ENCODE measurements at places on chromosomes 1 and 21. TPM values are rescaled to one million over a fixed set of nuclear protein-coding genes. Genes with fewer than 3 reads are reported as not detected.

Gene HAPLN2
- total RNA-seq = not detected

DNA sequence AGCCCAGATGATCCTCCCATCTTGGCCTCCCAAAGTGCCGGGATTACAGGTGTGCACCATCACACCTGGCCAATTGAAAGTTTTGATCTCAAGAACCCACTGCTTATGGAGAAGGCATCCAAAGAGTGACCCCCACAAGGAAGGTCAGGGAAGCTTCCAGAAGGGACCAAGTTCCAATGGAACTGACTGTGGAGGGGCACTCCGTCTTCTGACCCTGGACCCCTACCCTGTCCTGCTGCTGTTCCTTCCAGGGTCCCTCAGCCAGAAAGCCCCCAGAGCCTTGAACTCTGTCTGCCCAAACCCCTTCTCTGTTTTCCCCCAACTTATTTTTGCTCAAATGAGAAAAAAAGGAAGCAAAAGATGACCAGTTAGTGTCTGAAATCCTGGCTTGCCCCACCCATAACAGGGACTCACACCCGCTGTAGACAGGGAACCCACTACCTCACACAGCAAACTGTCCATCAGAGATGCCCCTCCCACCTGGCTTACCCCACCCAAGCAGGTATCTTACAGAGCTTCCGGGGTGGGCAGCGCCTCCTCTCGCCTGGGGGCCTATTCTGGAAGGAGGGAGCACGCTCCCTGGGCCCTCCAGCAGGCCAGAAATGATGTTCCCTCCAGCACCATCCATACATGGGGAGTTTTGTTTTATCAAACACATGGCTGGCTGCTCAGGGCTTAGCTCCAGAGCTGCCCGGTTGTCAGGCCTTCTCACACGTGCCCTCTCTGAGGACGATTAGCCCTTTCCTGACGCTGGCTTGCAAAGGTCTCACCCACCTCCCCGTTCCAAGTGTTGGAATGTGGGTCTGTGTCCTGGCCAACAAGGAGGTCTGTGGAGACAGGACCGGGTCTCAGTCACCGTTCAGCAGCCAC is 3.1 kb upstream of the WNT3A start:
- DNase-seq = no peak

- DNase-seq = no peak
Observed at GRCh38 chr1:21906173-21907078, 30.7 kb downstream of the HSPG2 start.

DNA sequence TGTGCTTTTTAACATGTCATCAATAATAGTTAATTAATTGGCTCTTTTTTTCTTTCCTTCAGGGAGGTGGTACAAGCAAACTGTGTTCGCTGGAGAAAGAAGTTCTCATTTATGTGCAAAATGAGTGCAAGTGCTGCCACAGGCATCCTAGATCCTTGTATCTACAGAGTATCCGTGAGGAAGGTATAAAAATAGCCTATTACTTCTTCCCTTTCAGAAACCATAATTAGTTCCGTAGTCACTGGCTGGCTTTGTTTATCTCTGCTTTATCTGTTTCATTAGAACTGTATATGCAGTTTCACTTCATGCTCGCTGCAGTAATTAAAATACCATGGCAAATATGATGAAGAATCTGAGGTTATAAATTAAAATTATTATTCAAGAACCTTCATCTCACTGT is 40.6 kb downstream of the EEIG2 start:
- no peak for DNase-seq

Gene IVL
- total RNA-seq = not detected

Gene PFKL
- 150 TPM for total RNA-seq

Data from mucosa of descending colon (tissue), 3 donors.